CD4-positive, alpha-beta T cell treated with Interleukin-2 at 100 ng/mL for 4 hours (primary cell): ENCODE measurements at places on chromosomes 3 and 15.

DNA sequence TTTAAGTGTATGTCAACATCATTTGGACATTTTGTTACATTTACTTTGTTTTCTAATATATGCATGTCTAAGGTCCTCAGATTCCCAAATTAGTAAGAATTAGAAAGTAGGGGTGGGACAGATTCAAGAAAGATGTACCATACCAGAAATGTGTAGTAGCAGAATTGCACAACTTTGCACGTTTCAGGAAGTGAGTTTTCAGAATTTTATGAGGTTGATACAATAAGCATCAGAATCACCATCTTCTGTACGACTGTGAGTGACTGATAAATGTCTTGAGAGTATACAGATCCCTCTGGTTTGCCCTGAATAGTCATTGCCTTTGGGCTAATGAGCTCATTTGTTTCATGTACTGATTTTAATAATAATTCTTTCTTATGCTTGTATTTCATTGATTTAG is 9.3 kb downstream of the ARIH2 start:
- DNase-seq, result no peak

GRCh38 chr3:169641167-169641566 is 22.3 kb downstream of the MECOM start:
- no peak for DNase-seq

GRCh38 chr3:150041877-150042276 is 71.2 kb upstream of the PFN2 start:
- no peak for DNase-seq

GRCh38 chr3:11569156-11569741 is 74.5 kb downstream of the VGLL4 start:
- no peak for DNase-seq

GRCh38 chr3:157335233-157336076 is 101.2 kb upstream of the PTX3 start:
- no peak for DNase-seq

- peak; percentile 23 for DNase-seq
Measured at GRCh38 chr3:155859859-155860258, 5.6 kb upstream of the SLC33A1 start.

DNA sequence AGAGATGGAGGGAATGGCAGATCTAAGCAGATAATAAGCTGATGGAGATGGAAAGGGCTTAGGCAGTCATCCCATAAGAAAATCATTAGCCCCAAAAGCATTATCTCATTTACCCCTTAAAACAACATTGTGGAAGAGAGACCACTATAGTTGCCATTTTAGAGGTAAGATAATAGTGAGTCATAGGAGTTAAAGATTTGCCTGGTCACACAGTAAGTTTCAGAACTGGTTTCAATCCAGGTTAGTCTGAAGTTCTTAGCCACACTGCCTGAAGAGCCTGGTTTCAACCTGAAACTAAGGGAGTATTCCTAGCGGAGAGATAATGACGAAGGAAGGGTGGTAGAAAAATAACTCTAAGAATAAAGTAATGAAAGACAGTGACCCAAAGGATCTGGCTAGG is 13.0 kb upstream of the UBR1 start:
- DNase-seq, result no peak
